ENCODE measurements at places on chromosomes 12 and 14.

- no peak for DNase-seq
Measured at GRCh38 chr12:88628856-88629509, 48.7 kb upstream of the KITLG start.

DNA sequence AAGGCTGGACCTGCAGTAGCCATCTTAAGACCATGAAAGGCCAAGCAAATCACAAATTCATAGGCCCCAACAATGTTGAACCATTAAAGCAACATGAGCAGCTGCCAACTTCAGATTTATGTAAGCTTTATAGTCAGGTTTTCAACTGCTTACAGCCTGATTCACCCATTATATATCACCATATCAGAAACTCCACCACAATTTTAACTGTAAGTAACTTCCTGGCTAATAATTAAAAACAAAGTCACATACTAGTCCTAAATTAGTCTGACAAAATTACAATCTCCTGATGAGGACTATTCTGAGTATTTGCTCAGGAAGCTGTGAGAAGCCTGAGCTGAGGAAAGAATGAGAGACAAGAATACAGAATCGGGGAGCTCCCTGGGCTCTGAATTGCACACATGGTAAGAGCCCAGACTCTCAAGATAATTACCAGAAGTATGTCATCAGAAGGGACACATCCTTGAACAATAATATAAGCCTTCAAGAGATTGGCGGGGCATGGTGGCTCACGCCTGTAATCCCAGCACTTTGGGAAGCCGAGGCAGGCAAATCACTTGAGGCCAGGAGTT lies 55.1 kb downstream of the NUMB start:
- DNase-seq, result no peak

GRCh38 chr12:40248585-40249297 lies 23.9 kb downstream of the LRRK2 start:
- DNase-seq, result no peak

DNA sequence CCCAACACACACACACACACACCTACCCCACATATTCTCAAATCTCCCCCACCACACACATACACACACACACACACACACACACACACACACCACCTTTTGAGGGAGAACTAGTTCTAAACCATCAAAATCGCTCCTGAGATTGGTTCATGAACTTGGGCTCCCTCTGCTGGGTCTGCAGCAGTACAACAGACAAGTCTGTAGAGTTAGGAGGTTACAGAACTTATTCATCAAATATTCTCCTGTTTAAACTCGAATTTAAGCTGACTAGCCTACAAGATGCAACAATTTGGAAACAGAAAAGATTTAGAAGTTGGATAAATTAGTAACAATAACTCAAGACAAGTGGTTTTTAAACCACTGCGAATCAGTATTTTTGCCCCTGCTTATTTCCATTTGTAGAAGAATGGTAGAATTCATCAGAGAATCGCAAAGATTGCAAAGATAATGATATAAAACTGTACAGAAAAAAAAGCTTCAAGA lies 136.4 kb upstream of the USP15 start:
- peak; percentile 61 for DNase-seq

DNA sequence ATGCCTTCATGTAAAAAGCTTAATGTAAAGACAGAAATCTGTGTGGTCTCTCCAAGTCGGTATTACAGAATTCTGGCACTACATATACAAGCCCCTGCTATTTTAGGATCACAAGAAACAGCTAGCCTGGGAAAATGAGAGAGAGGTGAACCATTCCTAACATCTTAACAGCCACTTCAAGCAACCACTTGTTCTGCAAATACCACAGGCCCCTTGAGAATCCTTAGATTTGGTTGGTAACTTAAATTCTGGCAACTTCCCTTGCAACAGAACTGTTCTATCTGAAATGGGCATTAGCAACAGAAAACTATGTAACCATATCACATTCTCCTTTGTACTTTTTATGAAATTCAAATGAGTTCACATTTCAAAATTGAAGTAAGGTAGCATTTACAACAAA lies 68.5 kb downstream of the SPPL3 start:
- DNase-seq, result peak; percentile 29

DNA sequence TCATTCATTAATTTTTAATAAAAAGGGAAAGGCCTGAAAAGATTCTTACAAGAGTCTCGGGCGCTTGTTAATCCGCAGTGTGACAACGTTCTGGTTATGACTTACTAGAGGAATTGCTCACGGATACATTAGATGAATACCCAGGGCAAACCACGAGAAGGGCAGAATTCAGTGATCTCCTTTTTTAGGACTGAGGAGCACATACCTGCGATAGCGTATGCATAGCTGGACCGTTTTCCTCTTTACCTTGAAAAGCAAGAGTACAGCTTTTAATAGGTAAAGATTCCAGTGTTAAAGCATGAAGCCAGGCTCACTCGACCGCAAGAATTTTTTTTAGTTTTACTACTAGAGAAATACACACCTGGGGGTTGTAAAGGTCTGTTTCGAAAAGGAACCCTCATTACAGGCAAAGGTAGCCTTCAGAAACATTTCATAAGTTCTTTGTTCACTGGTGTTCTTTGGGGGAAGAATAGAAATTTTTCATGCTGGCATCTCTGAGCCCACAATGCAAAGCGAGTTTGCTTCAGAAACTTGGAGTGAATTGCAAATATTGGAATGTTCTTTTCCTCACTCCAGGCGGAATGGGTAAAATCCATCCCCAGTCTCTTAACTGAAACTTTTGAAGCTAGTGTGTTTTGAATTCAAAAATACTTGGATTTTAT lies 953 bp downstream of the MAPK1IP1L start:
- DNase-seq, result peak; percentile 62

GRCh38 chr12:106341086-106341877 lies 16.3 kb upstream of the POLR3B start:
- no peak for DNase-seq

DNA sequence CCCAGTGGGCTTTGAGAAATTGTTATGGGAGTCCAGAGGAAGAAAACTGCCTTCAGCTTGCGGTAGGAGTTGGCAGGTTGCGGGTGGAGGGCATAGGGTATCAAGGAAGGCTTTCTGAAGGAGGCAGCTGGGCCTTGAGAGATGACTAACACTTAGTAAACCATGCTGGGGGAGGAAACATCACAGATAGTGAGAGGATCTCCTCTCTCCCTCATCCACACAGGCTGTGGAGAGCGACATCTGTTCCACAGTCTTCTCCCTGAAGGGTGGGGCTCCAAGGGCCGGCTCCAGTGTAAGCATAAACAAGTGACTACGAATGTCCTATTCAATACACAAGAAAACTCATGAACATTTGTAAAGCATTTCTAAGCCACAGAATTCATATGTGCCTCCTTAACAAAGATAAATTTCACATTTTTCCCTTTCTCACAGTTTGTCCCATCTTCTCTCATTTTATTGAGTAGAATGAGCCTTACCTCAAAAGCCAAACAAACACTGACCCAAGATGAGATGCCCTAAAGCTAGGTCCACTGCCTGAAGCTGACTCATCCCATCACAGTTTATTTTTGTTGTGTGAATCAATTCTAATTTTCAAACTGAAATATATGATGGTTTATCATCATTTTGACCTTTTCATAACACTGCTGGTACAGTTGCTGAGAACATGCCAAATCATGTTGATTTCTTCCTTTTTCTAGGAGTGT lies 227.9 kb downstream of the SLC25A21 start:
- DNase-seq, result no peak

DNA sequence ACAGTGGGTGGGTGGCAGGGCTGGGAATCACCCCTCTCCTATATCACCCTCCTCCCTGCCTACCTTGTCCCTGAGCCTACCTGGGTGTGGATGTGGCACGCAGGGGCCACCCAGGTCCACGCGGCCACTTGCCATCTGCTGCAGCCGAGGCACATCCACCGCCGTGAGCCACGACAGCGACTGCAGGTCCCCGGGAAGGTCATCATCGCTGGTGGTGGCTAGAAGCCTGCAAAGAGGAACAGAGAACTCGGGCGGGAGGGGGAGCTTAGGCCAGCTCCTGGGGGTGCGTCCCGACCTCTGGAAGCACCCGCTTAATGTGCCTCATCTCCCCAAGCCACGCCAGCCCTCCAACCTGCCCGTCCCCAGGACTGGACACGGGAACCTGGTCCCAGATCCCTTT lies 19.0 kb downstream of the FOXN4 start:
- DNase-seq, result no peak

- no peak for DNase-seq
Measured at GRCh38 chr14:96795109-96795828, 1.9 kb upstream of the VRK1 start.

DNA sequence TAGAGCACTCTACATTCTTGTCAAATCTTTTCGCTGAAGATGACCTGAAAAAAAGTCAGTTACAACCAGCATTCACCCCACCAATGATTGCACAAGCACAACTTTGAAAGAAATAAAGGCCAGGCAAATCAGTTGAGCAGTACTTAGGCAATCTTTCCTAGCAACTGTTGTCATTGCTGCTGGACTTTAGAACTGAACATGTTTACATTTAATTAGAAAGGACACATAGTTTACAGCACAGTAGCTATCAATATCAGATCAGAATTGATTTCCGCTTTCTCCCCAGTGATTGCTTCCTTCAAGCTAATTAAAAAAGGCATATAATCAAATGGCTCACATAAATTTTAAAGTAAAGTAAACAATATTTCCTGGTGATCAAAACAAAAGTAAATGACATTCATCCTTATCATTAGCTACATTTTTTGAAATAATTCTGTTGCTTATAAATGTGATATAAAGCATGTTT lies 128.4 kb downstream of the FOXA1 start:
- no peak for DNase-seq

Data from astrocyte of the hippocampus (primary cell).